ENCODE measurements at places on chromosomes 5 and 9.

DNA sequence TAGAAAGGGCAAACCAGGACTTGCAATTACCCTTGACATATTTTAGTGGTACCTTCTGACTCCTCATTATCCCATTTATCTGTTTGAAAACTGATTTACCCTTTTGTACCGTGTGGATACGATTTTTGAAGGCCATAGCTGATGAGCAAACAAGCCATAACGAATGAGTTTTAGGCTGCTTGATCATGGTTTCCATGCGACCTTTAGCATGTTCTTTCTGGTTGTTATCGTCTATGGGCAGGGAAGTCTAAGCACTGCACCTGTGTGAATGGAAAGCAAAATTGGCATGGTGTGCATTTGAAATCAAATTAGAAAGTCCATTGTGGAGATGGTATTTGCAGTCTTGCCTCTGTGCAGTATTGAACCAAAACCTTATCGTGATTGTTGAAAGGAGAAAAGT, 127.7 kb downstream of the TLE4 start:
- DNase-seq, result no peak

DNA sequence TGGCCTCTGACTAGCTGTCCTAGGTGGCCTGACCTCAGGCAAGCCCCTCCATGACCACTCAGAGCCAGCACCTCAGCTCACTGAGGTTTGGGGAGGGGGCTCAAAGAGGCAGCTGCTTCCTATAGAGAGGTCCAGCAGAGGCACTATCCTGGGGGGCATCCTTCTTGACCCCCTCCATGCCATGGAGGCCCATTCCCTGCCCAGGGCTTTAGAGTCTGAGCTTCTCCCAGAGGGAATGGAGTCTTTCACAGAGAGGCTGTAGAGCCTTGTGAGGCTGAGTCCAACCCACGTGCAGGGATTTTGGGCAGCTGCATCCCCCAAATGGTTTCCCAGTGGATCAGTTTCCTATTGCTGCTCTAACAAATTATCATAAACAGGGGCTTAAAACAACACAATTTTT, 16.9 kb downstream of the IRF1 start:
- no peak for DNase-seq

DNA sequence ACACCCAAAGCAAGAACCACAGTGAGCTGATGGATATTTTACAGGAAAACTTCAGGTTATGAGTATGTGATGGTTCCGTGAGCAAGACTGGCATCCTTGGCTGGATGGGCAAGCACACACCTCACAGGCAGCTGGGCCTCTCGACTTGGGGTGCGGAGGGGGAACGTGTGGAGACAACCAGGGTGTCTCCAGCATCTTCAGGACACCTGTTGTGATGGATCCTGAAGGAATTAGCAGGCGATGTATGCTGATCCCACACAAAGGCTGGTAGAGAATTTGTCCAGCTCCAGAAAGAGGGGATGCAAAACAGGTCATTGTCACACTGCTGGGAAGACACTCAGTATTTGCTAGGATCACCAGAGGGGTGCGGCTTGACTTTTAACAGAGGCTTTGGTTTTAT, 42.7 kb downstream of the SECISBP2 start:
- DNase-seq, result no peak

DNA sequence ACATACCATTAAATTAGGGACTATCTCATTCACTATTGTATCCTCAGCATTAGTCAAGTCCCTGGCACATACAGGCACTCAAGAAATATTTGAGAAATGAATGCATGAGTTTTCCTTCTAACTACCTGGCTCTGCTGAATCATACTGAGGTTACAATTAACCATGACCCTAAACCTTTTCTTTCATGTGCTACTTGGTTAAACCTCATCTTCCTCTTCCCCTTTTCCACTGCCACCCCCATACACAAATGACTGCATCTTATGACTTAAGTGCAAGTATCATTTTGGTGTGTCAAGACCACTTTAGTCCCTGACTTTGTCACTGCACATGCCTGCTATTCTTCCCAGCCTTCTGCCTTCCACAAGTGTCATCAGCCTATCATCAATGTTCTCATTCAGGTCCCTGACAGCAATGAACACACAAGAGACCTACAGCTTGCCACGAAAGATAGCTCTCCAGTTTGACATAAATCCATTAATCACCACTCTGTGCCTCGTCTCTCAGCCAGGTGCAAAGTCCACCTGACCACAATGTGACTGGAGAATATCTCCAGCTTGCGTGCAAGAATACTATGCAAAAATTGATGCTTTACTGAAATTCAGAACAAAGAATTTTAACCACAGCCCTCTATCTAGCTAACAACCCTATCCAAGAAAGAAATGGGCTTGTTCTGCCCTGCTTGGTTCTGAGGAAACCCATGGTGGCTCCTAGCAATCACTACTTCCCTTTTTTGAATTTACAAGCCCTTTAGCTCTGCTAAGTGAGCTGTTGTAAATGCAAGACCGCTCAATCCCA, 74.5 kb downstream of the MAPKAP1 start:
- no peak for DNase-seq

GRCh38 chr5:64794053-64794770, 25.5 kb downstream of the CWC27 start:
- no peak for DNase-seq

DNA sequence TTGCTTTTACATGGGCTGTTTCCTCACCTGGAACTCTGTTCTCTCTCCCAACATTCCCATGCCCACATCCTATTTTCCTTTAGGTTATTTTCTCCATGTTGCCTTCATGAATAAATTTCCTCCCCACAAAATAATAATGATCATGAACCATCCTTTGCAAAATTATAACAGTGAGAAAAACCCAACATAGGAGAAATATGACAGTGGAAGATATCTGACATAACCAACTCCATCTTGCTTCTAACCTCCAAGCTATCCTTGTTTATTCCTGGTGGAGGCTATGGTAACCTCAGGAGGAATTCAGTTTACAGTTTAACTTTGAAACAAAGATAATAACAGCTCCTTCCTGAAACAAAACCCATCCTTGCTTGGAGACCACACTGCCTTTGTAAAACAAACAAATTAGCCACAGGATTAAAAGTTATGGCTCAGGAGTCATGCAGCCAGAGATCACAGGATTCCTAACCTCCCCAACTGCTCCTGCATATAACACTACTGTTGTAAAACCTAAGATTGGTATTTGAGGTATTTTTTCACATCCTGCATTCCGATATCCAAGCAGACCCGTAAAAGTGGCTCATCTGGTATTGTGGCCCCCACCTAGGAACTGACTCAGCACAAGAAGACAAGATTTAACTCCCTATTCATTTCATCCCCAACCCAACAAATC, 212.4 kb downstream of the TRIM32 start:
- no peak for DNase-seq

DNA sequence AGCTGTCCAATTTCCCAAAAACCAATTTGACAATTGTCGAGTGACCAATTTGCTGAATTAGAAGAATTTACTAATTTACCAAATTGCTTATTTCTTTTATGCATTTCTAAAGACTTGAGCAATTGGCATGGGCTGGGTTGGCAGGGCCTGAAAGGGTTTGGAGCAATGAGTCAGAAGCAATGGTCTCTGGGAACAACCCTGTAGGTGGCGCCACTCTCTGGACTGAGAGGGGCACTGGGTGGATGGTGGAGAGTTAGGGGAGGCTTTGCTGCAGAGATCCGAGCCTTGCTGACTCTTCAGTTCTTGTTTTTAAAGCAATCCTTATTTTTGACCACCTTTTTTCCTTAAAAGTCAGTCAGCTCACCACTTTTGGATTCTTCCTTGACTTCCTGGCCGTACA, 71.5 kb upstream of the RPS23 start:
- DNase-seq, result no peak

Measured in frontal cortex (tissue), 4 donors.